ENCODE measurements at places on chromosomes 11 and 22. TPM values are rescaled to one million over a fixed set of nuclear protein-coding genes. Genes with fewer than 3 reads are reported as not detected.

CCDC89 gene
- 0.97 TPM for total RNA-seq

DNA sequence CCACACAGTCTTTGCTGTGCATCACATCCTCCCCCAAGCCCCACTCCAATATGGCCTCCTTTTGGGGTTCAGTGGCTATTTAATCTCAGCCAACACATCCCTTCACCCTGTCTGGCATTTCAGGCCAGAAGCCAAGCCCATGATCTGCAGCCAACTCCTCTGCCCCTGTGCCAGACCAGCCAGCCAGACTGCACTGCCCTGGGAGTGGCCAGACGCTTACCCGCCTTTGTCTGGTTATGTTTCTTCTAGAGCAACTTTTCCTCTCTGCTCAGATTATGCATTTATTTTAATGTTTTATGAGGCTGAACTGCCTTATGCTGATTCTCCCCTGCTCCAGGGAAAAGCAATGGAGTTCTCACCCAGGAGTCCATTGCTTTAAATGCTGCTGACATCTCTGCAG lies 206.7 kb upstream of the TBCEL start:
- DNase-seq: peak; percentile 57

P2RY2 gene
- 22.5 TPM for total RNA-seq

DNA sequence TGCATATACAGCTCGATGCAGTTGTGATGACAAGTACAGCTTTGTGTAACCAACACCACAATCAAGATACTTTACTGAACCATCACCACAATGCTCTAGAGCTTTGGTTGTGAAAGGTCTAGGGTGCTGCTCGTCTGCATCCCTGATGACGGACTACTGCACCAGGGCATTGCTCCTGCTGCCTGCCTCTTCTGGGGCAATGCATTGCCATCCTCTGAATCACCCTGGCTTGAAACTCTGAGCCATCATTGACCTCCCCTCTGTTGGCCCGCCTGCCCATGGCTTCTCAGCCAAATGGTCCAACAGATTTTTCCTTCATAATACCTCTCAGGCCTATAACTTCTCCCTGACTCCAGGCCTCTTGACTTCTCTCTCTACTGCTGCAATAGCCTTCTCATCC lies 77.4 kb upstream of the CSNK2A3 start:
- no peak for DNase-seq

- DNase-seq: no peak
Observed at GRCh38 chr22:44521326-44522074, 23.5 kb upstream of the RTL6 start.

CCDC179 gene
- total RNA-seq: not detected

FREY1 gene
- total RNA-seq: not detected

GRCh38 chr11:91624021-91624420 lies 600.6 kb upstream of the FAT3 start:
- no peak for DNase-seq

DNA sequence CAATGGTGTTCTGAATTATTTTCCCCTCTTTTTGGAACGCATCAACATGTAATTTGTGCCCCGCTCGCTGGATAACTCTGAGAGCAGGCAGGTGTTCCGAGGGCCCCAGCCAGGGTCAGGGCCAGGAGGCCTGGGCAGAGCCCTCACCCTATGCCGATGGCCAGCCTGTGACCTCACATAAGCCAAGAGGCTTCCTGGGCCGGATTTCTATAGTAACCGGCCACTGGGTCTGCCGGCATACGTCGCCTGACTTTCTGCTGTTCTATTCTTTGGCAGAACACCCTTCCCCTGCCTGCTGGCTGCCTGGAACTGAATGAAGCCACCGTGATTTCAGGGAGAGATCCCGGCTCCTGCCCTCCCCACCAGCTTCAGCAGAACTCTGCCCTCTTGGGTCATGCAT lies 375.2 kb downstream of the SHANK2 start:
- no peak for DNase-seq

DNA sequence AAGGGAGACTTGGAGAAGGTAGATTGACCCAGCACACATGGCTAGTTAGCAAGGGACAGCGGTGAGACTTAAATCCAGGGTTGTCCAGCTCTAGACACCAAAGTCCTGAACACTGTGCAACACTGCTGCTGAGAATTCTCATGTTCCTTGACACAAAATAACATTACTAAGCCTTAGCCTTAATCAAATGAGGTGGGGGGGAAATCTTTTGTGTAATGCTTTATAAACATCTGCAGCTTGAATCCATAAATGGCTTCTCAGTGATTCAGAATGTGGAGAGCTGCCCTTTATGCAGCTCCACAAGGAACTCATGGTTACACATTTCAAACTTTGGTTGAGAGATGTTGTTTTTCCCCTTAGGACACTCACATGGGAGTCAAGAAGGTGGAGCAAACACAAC lies 80.0 kb downstream of the CD44 start:
- DNase-seq: no peak

DNA sequence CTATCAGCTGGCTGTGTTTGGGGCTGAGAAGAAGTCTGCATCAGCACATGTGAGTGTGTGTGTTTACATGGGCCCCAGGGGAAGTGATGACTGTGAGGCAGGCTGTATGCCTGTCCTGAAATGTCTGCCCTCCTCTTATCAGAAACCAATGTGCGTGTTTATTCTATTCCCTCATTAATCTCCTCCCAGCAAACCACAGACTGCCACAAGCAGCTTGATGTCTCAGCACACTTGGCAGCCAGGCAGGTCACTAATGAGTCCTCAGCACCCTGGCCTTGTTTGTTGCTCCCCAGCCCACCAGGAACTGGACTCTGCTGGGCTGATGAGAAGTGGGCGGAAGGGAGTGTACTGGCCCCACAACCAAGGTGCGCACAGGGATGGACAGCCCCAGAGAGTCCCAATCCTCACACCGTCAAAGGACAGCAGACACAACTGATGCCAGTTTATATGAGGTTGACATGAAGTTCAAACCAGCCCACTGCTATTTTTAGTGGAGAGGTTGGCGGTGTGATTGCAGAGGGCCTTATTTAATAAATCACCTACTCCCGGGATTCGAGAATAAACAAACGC lies 225.8 kb downstream of the ETS1 start:
- no peak for DNase-seq

DNA sequence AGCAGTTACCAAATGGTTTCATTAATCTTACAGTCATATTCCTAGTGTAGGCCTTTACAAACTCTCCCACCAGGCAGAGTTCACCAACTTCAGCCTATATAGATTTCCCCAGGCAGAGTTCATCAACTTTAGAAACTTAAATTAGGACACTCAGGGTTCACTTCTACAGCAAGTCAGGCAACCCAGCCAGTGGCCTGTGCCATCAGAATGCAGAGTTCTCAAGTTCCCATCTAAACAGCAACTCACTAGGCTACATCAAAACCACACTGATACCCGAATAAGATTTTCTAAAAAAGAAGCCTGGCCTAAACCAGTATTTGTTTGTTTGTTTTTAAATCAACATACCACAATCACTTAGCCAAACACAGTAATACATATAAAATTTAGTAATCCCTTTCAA lies 33.7 kb downstream of the PICALM start:
- no peak for DNase-seq

SDHD gene
- total RNA-seq: 255 TPM

Measured in Right ventricle myocardium superior (tissue), 1 donor.